NCI-H187 treated with DMSO at 0.1 percent for 48 hours (cell line): ENCODE measurements at places on chromosomes 7 and 10.

DNA sequence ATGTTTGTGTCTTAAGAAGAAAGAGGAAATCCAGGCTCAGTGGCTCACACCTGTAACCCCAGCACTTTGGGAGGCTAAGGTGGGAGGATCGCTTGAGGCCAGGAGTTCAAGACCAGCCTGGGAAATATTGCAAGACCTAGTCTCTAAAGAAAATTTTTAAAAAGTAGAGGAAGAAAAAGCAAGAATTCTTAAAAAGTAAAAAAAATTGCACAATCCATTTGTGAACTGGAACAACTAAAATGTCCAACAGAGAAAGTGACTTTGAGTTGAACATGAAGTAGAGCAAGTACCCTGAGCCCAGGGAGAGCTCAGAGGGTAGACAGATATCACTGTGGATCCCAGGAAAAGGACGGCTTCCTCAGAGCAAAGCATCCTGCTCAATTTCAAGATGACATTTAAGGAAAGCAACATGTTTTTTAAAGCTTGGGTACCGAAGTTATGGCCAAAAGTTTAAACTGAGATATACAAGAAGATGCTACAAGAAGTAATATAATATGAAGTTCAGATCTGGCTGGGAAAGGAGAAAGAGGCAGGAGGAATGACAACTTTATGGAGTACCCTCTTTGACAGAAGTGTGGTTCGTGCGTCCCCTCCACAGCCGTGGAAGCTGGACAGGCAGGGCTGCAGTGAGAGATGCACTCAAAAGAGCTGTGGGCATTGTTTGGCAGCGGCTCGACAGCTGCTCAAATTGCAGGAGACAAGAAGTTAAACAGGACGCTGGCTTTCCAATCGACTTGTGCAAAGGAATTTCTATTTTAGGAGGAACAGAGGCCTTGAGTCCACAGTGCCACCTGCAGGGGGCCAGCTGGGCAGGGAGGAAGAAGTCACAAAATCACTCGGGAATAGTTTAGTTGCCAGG, 201.3 kb downstream of the JCAD start:
- DNase-seq, result no peak

- no peak for DNase-seq
These were observed 28.8 kb downstream of the HACD1 start for GRCh38 chr10:17588420-17588819.

- no peak for DNase-seq
These were observed 260.5 kb upstream of the ZMIZ1 start for GRCh38 chr10:78808286-78808685.

- no peak for DNase-seq
These were observed 552.9 kb downstream of the ARL4A start for GRCh38 chr7:13240349-13240748.

- DNase-seq, result no peak
These were observed 33.1 kb downstream of the PPIF start for GRCh38 chr10:79380125-79380945.

DNA sequence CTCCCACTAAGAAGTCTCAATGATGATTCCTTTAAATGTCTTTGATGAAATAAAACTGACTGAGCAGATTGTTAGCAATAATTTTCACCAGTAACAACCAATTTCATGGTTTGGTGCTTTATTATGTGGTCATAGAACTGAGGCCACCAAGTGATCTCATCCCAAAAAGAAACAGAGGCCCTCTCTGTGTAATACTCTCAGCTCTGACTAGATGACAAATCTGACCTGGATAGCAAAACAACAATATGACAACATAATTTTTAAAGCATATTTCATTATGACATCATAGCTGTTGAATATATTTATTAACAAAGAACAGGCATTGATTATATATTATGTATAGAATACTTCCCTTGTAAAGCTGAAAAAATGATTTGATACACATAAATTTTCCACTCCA, 5.9 kb downstream of the SEMA3E start:
- no peak for DNase-seq
